ENCODE measurements at places on chromosomes 4 and X.

- no peak for DNase-seq
These were observed 215.6 kb upstream of the PPARGC1A start for GRCh38 chr4:24105327-24106038.

GRCh38 chrX:57453901-57454300 is 137.9 kb upstream of the ZXDB start:
- DNase-seq = peak; percentile 18

DNA sequence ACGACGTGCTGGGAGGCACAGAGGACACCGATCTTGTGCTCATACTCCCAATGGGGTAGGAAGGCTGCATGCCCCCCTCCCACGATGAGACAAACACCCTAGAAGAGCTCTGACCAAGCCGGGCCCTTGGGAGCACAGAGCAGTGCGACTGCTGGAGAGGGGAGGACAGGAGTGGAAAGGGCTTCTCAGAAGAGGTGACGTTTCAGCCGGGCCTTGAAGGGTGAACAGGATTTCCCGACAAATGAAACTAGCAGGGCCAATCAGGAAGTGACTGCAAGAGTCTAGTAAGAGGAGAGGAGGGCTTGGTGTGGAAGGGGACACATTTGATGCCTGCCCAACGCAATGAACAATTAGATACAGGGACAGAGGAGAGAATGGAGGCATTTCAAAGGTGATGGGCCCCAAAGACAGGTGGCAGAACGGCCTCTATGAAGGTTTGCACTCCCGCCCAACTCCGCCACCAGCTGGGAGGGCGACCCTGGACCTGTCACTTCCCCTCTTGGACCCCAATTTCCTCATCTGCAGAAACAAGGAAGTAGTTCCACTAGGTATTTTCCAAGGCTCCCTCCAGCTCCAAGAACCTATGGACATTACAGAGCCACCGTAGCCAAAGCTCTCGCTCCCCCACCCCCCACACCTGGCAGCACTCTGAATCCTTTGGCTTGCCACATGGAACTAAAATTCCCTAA is 3.9 kb downstream of the HCFC1 start:
- DNase-seq = peak; percentile 26

- no peak for DNase-seq
These were observed 48.0 kb downstream of the XAGE2 start for GRCh38 chrX:52416816-52417215.

DNA sequence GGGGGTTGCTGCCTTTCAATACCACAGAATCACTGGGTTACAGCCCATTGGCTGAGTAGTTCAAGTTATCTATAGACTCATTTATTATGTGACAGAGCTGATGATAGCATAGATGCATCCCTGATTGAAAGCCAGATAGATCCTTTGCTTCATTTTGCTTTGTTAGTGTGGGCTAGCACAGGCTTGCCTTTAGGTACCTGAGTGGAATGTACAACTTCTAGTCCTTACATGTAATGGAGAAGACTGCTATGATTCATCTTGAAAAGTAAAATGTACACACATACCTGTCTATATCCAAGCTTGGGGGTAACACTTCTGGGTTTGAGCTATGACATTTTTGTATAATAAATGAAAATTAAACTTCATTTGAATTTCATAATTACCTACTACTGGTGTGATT is 226.0 kb upstream of the FTHL17 start:
- no peak for DNase-seq

GRCh38 chrX:35357656-35358055 is 415.1 kb downstream of the FAM47B start:
- DNase-seq = no peak

GRCh38 chrX:136689436-136689835 is 41.5 kb downstream of the CD40LG start:
- DNase-seq = no peak

DNA sequence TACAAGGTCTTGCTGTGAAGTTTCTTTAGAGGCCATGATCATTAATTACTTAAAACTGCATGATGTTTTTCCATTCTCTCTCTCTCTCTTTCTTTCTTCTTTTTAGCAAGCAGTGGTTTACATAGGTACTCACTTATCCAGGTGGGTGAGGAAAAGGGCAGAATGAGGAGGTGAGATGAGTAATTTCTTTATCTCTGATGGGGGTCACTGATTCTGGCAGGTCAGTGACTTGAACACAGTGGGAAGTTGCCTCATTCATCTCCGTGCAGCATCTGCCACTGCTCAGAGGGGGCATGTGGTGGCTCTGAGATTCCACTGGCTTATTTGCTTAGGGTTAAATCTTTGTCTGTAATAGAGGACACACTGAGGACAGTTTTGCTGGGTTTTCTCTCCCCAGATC is 62.6 kb downstream of the FAM114A1 start:
- peak; percentile 55 for DNase-seq

DNA sequence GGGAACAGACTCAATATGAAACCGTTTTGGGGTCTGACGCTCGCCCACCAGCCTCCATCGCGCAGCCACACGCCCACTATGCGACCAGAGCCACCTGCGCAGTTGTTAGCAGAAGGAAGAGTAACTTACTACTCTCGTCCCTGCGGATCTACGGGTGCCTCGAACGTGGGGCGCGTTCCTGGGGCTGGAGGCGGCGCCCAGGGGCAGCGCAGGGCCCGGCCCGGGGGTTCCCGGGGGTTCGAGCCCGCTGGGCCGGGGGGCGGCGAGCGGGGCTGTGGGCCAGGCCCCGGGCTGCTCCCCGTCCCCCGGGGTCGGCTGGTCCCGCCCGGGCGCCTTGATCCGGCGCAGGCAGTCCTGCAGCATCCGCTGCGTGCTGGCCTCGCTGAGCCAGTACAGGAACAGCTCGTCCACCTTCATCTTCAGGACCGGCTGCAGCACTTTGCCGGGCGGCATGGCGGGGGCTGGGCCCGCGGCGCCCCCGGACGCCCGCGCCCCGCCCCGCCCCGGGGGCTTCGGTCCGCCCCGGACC is 404 bp downstream of the PPP2R3B start:
- peak; percentile 67 for DNase-seq

DNA sequence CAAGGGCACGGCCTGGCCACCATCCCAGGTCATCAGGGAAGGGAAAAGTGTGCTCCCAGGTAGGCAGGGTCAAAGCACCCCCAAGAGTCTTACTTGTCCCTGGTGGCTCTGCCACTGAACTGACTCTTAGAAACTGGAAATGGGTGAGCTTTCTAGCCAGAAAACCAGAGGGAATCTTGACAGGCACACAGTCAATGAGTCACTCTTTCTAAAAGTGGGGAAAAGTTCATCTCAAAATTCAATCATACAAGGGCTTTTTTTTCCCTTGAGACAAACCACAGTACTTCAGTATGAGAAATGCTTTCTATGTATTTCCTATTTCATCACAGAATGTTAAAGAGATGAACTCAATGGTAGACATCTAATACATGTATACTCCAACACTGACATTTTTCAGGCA is 12.5 kb downstream of the HPF1 start:
- no peak for DNase-seq

DNA sequence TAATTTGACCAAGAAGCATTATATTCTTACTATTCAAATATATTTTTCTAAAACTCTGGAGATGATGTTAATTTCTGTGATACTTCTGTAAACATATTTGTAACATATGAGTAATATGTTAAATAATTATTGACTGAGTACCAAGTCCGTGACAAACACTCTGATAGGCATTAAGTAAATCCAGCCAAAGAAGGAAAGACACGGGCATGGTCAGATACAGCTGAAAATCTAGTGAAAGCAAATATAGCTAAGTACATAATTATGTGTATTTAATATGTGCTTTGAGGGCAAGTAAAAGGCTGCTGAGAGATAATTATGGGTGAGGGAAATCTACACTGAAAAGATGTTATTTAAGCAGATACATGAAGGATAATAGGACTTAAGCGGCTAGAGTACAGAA is 1263.6 kb upstream of the ADGRL3 start:
- DNase-seq = no peak

DNA sequence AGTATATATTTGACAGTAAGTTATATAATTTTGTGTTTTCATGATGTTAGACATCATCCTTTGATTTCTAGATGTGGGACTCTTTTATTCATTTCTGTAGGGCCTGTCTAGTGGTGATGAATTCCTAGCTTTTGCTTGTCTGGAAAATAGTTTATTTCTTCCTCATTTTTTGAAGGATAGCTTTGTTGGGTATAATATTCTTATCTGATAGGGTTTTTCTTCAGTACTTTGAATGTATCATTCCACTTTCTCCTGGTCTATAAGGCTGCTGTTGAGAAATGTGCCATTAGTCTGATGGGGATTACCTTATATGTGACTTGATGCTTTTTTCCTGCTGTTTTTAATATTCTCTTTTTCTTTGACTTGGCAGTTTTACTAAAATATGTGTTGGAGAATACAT is 1104.5 kb downstream of the FAT4 start:
- no peak for DNase-seq

DNA sequence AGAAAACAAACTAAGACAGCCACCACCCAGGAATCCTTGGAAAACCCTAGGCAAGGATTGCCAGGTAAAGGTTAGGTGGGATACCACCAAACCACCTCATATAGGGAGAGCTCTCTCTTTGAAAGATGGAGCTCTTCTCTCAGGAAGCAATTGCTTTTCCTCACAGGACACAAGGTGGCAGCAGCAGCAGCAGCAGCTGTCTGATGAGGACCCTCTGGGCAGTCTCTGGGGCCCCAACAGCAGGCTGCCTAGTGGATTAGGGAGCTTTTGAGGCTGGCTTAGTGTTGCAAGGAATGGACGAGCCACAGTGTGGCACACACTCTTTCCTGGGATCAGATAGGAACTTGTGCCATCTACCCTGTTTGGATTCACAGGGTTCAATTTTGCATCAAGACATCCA is 41.4 kb upstream of the CHRDL1 start:
- no peak for DNase-seq

GRCh38 chr4:60463857-60464502 is 736.1 kb upstream of the ADGRL3 start:
- no peak for DNase-seq

DNA sequence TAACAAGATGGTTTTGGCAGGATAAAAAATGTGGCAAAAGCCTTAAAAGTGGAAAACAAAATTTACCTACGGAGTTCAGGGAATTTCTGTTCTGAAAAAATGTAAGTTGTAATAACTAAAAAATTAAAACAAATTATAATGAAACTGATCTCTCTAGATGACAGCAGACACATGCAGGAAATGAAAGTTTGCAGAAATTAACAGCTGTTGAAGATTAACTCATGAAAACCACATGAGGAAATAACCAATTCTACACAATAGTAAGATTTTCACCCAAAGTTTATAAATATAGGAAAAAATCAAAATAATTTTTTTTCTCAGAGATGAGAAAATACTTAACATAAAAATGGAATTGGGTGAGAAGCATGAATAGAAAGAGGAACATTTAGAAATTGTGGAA is 47.5 kb upstream of the UGT2B15 start:
- DNase-seq = no peak

- no peak for DNase-seq
These were observed 647 bp downstream of the OPHN1 start for GRCh38 chrX:68432648-68433047.

DNA sequence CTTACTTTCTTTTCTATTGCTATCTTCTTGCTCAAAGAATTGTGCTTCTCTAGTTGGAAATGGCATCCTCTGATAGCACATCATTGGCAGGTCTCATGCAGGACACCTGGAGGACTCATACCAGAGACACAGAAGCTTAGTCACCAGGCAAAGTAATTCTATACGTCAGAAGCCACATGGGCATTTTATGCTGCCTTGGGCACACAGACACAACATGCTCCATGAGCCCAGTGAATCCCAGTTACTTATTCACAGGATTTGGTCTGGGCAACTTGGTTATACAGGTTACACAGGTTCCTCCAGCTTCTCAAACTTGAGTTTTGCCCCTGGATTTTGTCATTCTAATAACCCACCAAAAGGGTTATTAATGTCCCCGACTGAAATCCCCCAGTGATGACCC is 7.1 kb downstream of the RASSF6 start:
- no peak for DNase-seq

- DNase-seq = no peak
These were observed 170.1 kb downstream of the WDFY3 start for GRCh38 chr4:84796394-84796793.

GRCh38 chr4:141905751-141906150 is 269.4 kb downstream of the IL15 start:
- no peak for DNase-seq

DNA sequence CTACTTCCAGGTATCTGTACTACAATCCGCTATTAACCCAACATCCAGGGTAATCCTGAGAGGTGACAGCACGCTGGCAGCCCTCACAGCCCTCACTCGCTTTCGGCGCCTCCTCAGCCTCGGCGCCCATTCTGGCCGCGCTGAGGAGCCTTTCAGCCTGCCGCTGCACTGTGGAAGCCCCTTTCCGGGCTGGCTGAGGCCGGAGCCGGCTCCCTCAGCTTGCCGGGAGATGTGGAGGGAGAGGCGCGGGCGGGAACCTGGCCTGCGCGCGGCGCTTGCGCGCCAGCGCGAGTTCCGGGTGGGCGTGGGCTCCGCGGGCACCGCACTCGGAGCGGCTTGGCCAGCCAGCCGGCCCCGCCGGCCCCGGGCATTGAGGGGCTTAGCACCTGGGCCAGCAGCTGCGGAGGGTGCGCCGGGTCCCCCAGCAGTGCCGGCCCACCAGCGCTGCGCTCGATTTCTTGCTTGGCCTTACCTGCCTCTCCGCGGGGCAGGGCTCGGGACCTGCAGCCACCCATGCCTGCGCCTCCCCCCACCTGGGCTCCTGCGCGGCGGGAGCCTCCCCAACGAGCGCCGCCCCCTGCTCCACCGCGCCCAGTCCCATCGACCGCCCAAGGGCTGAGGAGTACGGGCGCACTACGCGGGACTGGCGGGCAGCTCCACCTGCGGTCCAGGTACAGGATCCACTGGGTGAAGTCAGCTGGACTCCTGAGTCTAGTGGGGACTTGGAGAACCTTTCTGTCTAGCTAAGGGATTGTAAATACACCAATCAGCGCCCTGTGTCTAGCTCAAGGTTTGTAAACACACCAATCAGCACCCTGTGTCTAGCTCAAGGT is 87.3 kb downstream of the PRSS12 start:
- no peak for DNase-seq

DNA sequence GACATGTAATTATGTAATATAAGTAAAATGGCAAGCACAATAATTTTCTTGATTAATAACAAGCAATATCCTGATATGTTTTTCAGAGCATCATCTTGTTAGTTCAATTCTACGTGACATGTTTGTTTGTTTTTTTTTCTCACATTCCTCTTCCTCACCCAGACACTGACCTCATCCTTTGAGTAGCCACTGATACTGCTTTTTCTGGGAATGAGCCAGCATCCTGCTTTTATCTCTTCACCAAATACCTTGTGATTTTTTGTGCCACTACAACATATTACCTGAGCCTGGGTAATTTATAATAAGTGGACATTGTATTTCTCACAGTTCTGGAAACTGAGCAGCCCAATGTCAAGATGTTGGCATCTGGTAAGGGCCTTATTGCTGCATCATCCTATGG is 484.0 kb downstream of the NAF1 start:
- DNase-seq = no peak

DNA sequence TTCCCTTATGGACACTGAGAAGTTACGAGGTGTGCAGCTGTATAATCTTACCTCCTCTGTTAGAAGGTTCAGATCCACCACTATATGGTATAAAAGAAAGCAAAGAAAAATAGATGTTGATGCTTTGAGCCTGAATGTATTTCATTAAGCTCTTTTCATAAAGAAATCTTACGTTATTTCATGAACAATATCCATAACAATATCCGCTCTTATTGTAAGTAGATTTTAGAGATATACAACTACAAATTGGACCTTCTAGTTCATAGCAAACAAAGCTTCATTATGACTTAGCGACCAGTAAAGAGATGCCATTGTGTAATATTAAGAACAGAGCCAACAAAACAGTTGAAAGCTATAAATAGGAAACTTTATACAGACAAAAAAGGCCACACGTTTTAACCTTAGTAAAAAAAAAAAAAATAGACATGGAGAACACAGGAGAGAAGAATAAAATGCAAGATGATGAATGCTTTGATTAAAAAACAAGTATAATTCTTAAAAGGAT is 203.6 kb downstream of the PDGFC start:
- no peak for DNase-seq
